ENCODE measurements at places on chromosomes 5 and 9. TPM values are rescaled to one million over a fixed set of nuclear protein-coding genes. Genes with fewer than 3 reads are reported as not detected.

Gene WDR55
- 15.7 TPM for polyA plus RNA-seq

Gene CD72
- 2.9 TPM for polyA plus RNA-seq

Gene FOXD4L6
- not detected for polyA plus RNA-seq

Gene MELK
- 11.7 TPM for polyA plus RNA-seq

Gene RNF38
- polyA plus RNA-seq, result 24.4 TPM

Gene FAM78A
- 32.3 TPM for polyA plus RNA-seq

Gene ENHO
- 3.9 TPM for polyA plus RNA-seq

Gene PAM
- 142 TPM for polyA plus RNA-seq

Gene FOXD4
- not detected for polyA plus RNA-seq

Gene TAS2R1
- 0.25 TPM for polyA plus RNA-seq

Gene CCNI2
- not detected for polyA plus RNA-seq

Gene PFN3
- polyA plus RNA-seq, result not detected

Gene RAI14
- 63.0 TPM for polyA plus RNA-seq

Gene BAAT
- not detected for polyA plus RNA-seq

Gene SPAAR
- polyA plus RNA-seq, result 1.1 TPM

Gene SPINK6
- polyA plus RNA-seq, result not detected

GRCh38 chr9:80504601-80505230 is 933.0 kb downstream of the TLE4 start:
- no peak for DNase-seq

- no peak for DNase-seq
Measured at GRCh38 chr5:31404325-31404724, 127.6 kb downstream of the DROSHA start.

- DNase-seq, result no peak
Measured at GRCh38 chr9:117596678-117597077, 107.5 kb upstream of the TLR4 start.

- DNase-seq, result no peak
Measured at GRCh38 chr5:145853781-145854376, 18.7 kb upstream of the PRELID2 start.

- DNase-seq, result no peak
Measured at GRCh38 chr5:12615141-12615820, 711.0 kb upstream of the CTNND2 start.

GRCh38 chr5:105773241-105773640 is 1897.5 kb downstream of the EFNA5 start:
- no peak for DNase-seq

GRCh38 chr5:107964722-107965121 is 294.0 kb upstream of the EFNA5 start:
- DNase-seq, result no peak

- no peak for DNase-seq
Measured at GRCh38 chr5:87900419-87900818, 368.2 kb downstream of the TMEM161B start.

GRCh38 chr5:178486239-178486641 is 104.0 kb downstream of the COL23A1 start:
- no peak for DNase-seq

DNA sequence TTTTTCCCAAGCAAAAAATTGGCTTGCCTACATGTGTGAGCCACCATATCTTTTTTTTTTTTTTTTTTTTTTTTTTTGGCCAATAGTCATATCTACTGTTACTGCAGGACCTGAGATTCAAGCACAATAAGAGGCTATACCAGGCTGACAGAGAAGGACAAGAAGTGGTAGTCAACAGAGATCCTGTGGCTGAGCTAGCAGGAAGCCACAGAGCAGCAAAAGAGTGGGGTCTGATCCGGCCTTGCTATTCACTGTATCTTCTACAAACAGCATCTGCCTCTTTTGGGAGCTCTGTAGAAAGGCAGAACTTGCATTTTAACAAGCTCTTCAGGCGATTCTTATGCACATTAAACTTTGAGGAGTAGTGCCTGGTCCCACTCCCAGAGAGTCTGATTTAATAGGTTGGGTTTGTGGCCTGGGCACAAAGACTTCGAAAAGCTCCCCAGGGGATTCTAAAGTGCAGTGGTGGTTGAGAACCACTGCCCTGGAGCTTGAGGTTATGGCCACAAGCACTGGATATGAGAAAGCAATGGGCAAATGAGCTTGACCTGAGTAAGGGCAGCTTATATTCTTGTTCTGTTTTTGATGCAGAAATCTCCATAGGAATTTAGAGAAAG is 162.8 kb downstream of the PIK3R1 start:
- no peak for DNase-seq

DNA sequence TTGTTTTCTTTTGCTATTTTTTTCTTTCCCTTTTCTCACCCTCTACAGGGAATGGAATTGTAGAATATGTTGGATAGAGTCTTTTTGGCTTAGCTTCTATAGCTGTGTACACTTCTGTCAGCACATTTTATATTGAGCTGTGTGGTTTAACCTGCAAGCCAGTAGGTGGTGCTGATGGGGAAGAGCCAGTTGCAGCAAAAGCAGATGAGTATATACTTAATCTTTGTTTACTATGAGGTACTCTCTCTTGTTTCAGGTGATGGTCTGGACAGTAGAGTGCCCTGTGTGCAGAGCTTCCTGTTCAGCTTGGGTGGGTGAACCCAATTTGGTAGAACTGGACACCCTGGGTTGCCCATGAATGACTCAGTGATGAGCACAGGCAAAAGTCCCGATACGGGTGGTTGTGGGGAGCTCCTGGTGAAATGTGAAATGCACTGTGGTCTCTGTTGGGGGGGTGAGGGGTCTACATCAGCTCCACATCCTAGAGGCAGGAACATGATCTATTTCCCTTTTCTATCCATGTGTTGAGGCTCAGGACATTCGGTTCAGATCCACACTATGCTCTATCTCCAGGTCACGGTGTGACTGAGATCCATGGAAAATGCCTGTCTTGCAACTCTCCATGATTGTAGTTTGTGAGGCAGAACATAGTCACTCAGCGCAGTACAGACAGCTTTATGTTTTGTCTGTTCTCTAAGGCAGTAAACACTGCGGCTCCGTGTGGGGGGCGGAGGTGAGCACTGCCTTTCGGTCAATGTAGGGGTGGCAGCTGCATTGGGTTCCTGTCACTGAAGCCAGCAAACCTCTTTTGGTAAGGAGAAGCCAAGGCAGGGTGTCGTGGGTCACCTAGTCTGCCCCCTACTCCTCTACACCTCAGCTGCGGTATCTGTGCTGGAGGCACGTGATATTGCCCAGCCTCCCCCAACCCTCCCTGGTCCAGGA is 353.2 kb downstream of the PRR16 start:
- DNase-seq, result no peak

- DNase-seq, result no peak
Measured at GRCh38 chr5:175826980-175827379, 44.4 kb upstream of the CPLX2 start.

GRCh38 chr5:132759114-132760048 is 12.2 kb downstream of the CCNI2 start:
- no peak for DNase-seq

- peak; percentile 1 for DNase-seq
Measured at GRCh38 chr5:86155796-86156195, 461.9 kb upstream of the COX7C start.

- no peak for DNase-seq
Measured at GRCh38 chr5:72226950-72227349, 93.1 kb downstream of the MRPS27 start.

DNA sequence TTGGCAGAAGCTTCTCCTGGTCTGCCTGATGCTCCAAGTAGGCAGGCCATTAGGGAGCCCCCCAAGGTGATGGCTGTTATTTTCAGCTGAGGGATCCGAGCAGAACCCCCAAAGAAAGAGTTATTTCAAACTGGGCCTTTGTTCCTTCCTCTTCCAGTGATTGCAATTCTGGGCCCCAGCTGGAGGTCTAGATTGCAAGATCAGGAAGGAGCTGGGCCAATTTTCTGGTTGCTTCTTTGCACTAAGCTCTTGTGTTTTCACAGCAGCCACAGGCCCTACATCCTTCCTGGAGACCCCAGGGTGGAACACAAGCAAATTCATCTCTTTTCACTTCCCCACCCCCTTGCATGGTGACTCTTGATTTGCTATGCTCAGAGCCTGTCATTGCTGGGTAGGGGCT is 215.0 kb downstream of the SEMA6A start:
- DNase-seq, result no peak

DNA sequence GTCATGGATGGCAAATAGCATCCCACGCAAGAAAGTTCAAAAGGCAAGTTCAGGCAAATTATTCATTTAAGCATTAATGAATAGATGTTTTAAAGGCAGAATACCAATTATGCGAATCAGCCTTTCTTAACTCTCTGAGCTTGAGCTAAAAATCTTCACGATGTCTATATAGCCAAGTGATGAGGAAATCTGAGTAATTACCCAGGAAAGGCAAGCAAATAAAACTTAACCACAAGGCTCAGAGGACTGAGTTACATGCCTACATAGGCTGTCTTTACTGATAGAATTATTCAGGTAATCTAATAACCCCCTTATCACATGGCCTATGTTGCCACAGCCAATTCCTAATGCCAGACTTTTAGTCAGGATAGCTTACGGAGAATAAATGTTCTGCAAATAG is 120.8 kb upstream of the MTAP start:
- no peak for DNase-seq

GRCh38 chr5:114377050-114377844 is 15.4 kb downstream of the KCNN2 start:
- DNase-seq, result no peak

GRCh38 chr9:77802515-77803293 is 154.6 kb upstream of the GNA14 start:
- no peak for DNase-seq

- DNase-seq, result no peak
Measured at GRCh38 chr5:161539016-161539415, 7.5 kb downstream of the GABRB2 start.

DNA sequence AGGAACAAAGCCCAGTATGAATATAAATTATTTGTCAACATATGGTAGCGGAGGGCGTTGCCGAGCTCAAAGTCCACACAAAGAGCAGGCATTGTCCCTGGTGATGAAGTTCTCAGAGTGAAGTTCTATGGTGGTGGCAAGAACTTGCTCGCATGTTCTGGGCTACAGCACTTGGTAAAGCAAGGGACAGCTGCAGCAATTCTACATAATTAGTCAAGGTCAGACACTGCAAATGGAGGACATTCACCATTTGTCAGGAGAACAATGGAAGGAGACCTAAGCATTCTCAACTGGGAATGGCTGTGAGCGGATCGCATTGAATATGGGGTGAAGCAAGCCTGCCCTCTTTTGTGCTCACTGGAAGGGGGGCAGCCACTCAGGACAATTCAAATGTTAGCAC is 503.8 kb upstream of the ADAMTS16 start:
- DNase-seq, result no peak

GRCh38 chr5:170750791-170751190 is 32.7 kb upstream of the GABRP start:
- DNase-seq, result no peak

GRCh38 chr9:214351-214647 is 366 bp upstream of the DOCK8 start:
- no peak for DNase-seq

- DNase-seq, result no peak
Measured at GRCh38 chr5:154862766-154863165, 4.3 kb downstream of the CNOT8 start.

GRCh38 chr9:127172066-127172707 is 49.8 kb upstream of the ANGPTL2 start:
- no peak for DNase-seq

Measured in muscle of arm (tissue), 14 donors.